Neural crest cell (in vitro differentiated cells): ENCODE measurements at places on chromosomes 1 and 21.
A peak's percentile ranks its signal among the peaks of the same experiment; 100 is the strongest.

DNA sequence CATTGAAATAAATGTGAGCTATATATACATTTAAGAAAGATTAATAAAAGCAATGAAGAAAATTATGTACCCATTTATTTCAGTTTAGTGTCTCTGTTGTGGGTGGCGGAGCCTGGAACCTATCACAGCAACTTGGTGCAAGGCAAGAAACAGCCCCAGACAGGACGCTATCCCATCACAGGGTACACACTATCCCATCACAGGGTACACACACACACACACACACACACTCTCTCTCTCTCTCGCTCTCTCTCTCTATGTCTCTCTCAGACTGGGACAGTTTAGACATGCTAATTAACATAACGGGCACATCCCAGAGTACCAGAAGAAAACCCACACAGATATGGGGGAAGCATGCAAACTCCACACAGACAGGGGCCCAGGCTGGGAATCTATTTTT lies 6.5 kb upstream of the IL6R start:
- H3K4me3 ChIP-seq: no peak overlapping the region
- no peak for DNase-seq
- peaks cover 11% of the 10 kb centered on the region for H3K27me3 ChIP-seq
- H3K27ac ChIP-seq: no peak overlapping the region

- H3K27me3 ChIP-seq: no peaks in the 10 kb centered on the region
- H3K36me3 ChIP-seq: no peaks in the 10 kb centered on the region
- no peak overlapping the region for H3K4me3 ChIP-seq
- no peak for DNase-seq
Observed at GRCh38 chr1:31748365-31748764, 15.8 kb downstream of the ADGRB2 start.

DNA sequence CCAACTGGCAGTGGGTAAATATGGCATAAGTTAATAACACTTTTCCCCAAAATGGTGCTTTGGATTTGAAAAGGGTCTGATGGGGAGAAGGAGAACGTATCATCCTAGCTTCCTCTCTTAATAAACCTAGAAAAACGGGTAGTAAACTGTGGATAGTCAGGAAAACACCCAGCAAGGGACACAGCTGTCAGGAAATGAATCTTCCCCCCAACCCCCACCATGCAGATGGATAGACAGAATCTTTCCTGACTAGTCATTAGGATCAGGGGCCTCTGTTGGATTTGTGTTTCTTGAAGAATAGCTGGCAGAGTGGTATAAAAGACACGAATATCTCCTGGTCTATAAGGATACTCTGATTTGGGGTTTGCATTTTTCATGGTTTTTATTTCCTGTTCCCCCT lies 22.5 kb upstream of the LAX1 start:
- no peaks in the 10 kb centered on the region for H3K27me3 ChIP-seq
- H3K27ac ChIP-seq: no peak overlapping the region
- peaks cover 11% of the 10 kb centered on the region for H3K36me3 ChIP-seq
- peaks cover 13% of the 10 kb centered on the region for H3K4me1 ChIP-seq

- H3K36me3 ChIP-seq: no peaks in the 10 kb centered on the region
- H3K4me1 ChIP-seq: no peaks in the 10 kb centered on the region
- DNase-seq: no peak
- H3K27me3 ChIP-seq: peaks cover 84% of the 10 kb centered on the region
- H3K27ac ChIP-seq: no peak overlapping the region
Observed at GRCh38 chr1:51907079-51907702, 28.7 kb upstream of the NRDC start.

DNA sequence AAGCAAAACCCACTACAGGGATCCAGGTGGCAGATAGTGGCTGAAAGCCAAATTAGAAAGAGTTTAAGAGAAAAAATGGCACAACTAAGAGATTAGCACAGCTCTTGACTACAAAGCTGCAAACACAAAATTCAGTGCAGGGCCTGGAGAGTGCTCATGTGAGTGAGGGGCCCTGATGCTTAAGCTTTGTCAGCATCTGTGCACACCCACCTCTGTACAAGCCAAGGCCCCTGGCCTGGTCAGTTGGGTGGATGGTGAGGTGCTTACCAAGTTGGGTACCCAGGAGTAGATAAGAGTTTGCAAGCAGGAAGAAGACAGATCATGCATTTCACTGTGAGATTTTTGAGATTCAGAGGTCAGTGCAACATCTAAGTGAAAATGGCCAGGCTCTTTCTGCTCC lies 62.7 kb upstream of the ATP1B1 start:
- H3K27ac ChIP-seq: no peak overlapping the region
- no peaks in the 10 kb centered on the region for H3K27me3 ChIP-seq
- no peak for DNase-seq
- H3K4me3 ChIP-seq: no peak overlapping the region

DNA sequence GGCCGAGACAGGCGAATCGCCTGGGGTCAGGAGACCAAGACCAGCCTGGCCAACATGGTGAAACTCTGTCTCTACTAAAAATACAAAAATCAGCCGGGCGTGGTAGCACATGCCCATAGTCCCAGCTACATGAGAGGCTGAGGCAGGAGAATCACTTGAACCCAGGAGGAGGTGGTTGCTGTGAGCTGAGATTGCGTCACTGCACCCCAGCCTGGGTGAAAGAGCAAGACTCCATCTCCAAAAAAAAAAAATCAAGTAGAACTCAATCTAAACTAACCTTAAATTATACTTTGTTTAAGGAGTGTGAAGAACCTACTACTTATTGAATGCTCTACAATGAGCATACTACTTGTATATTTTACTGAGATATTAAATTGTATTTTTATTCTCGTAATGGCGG lies 30.5 kb upstream of the RNF186 start:
- no peak for DNase-seq
- H3K27me3 ChIP-seq: peaks cover 4% of the 10 kb centered on the region
- no peaks in the 10 kb centered on the region for H3K36me3 ChIP-seq
- no peak overlapping the region for H3K4me3 ChIP-seq
- no peak overlapping the region for H3K27ac ChIP-seq

- H3K27me3 ChIP-seq: no peaks in the 10 kb centered on the region
- H3K27ac ChIP-seq: no peak overlapping the region
- no peak overlapping the region for H3K4me3 ChIP-seq
- DNase-seq: no peak
- H3K36me3 ChIP-seq: no peaks in the 10 kb centered on the region
Observed at GRCh38 chr1:194931166-194931565, 1677.1 kb downstream of the KCNT2 start.

DNA sequence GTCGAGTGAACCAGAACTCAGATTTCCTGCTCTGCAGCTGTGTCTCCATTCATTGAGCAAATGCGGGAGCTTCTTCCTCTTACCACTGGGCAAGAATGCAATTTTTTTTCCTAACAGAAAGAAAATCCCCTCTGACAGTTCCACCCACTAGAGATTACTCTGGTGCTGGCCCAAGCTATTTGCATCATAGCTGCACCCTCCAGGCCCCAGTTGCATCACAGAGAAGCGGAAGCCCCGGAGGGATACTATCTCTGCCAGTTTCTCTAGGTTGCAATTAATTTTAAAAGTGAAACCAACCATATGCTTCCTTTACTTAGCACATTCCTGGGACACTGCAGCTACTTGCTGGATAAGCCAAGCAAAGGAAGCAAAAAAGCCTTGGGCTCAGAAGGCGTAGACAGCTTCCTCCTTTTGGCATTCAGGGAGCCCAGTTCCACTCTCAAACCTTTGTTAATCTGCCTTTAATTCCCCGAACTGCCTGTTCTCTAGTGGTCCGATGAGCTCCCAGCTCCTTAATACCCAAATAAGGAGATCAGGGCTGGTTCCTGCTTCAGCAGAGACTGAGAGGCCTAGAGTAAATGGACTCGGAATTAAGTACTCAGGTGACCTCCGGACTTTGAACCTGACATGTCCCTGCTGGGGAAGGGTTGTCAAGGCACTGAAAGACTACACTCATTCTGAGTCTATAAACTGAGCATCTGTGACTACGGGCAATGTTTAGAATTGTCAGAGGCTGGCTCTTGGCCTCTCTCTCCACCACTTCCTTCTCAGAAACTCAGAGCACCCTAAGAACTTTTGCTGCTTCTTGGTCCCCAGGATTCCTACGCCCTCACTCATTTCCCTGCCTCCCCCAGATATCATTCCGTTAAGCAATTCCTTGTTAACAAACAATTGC lies 72.5 kb upstream of the TNFSF18 start:
- H3K36me3 ChIP-seq: no peaks in the 10 kb centered on the region
- no peak for DNase-seq
- peaks cover 19% of the 10 kb centered on the region for H3K4me1 ChIP-seq
- no peak overlapping the region for H3K27ac ChIP-seq

GRCh38 chr1:94265906-94266305 lies 28.5 kb upstream of the ARHGAP29 start:
- H3K27me3 ChIP-seq: peaks cover 11% of the 10 kb centered on the region
- no peaks in the 10 kb centered on the region for H3K4me1 ChIP-seq
- peaks cover 2% of the 10 kb centered on the region for H3K36me3 ChIP-seq
- no peak overlapping the region for H3K4me3 ChIP-seq
- H3K27ac ChIP-seq: no peak overlapping the region

DNA sequence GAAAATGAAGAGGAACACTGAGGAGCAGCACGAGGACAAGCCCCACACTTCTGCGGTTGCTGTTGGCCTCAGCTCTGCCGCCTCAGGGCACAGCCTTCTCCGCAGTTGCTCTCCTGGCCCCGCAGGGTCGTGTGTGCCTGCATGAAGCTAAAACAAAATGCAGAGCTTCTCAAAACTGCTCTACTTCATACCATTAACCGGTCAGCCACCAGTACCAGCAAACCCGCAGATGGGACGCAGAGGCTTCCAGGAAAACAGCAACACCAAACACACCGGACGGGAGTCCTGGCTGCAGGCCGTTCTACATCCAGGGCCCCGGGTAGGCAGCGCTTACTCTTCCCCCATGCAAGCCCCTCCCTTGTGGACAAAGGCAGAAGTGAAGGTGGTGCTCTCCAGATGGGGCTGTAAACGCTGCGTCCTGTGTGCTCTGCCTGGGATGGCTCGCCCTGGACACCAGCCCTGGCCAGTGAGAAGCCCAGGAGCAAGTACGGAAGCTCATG lies 7.1 kb upstream of the C1orf159 start:
- H3K4me3 ChIP-seq: peak overlapping the region; percentile 47
- H3K27ac ChIP-seq: peak overlapping the region; percentile 78
- H3K4me1 ChIP-seq: peaks cover 15% of the 10 kb centered on the region
- peaks cover 28% of the 10 kb centered on the region for H3K27me3 ChIP-seq
